ENCODE measurements at places on chromosomes 13 and 19. TPM values are rescaled to one million over a fixed set of nuclear protein-coding genes. Genes with fewer than 3 reads are reported as not detected.

DNA sequence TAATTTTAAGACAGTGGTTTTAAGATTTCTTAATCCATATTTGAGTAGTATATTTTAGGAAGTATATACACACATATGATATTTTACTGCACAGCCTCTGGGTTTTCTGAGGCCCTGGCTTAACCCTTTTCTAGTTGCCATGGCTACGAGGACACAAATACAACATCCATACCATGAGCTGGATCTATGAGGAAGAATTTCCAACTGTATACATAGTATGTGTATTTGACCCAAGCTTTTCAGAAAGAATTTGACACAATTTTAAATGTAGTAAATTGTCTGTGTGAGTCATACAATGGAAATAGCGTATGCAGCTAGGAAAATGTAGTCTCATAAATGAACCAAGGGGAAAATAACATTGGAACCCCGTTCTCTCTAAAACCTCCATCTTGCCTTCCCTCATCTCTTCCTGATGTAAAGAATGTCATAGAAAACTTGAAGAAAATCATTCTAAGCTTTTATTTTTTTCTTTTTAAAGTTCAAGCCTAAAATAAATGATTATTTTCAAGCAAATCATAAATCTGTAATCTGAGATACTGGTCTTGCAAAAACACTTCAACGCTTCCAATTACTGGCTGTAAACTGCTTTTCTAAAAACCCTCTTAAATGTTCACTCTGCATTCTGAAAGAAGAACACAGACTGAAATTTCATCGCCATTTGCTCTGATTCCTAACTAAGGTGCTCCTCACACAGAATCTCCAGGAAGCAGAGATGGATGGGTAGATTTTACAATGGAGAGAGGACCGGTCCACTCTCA, 172.4 kb downstream of the LACC1 start:
- no peak overlapping the region for H3K4me3 ChIP-seq
- no peaks in the 10 kb centered on the region for H3K36me3 ChIP-seq
- H3K27me3 ChIP-seq = no peaks in the 10 kb centered on the region
- H3K4me1 ChIP-seq = peaks cover 15% of the 10 kb centered on the region
- DNase-seq = no peak
- no peak overlapping the region for H3K27ac ChIP-seq

DNA sequence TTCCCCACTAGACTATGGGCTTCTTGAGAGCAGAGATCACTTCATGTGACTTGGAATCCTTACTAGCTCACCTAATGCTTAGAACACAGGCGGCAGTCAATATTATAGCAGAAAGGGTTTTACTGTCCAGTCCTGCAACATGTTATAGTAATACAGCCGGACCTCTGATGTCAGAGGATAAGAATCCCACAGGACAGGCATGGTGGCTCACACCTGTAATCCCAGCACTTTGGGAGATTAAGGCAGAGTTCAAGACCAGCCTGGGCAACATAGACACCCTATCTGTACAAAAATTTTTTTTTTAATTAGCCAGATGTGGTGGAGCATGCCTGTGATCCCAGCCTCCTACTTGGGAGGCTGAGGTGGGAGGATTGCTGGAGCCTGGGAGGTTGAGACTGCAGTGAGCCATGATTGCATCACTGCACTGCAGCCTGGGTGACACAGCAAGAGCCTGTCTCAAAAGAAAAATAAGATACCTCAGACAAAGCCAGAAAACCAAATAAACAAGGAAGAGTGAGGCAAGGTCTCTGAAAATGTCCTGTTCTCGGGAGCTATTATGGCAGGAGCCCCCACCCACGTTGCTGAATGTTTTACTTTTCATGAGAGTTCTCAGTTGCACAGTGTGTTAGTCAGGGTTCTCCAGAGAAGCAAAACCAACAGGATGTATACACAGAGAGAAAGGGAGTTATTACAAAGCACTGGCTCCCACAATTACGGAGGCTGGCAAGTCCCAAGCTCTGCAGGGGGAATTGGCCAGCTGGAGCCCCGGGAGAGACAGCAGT, 100.8 kb downstream of the UBL3 start:
- H3K27me3 ChIP-seq = no peaks in the 10 kb centered on the region
- H3K4me1 ChIP-seq = no peaks in the 10 kb centered on the region
- no peak overlapping the region for H3K4me3 ChIP-seq
- H3K36me3 ChIP-seq = no peaks in the 10 kb centered on the region

DNA sequence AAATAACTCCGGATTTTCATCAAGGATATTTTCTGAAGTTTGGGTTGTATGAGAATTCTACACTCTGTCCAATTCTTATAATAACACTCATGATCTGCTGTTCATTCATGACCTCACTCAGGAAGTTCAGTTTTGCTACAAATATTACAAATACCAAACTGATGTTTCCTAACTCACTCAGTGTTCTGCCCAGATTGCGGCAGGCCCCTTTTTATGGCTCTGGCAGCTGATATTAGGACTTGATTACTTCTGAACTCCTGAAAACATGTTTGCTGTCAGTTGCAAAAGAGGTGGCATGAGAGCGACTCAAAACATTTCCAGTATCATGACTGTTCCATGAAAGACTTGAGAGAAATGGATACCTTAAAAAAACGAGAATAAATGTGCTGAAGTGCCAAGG, 188.0 kb downstream of the RGCC start:
- no peak overlapping the region for H3K4me3 ChIP-seq
- DNase-seq = peak; percentile 73
- H3K36me3 ChIP-seq = no peaks in the 10 kb centered on the region
- H3K4me1 ChIP-seq = peaks cover 46% of the 10 kb centered on the region

GRCh38 chr19:56692206-56692895, 20.8 kb upstream of the ZNF835 start:
- H3K36me3 ChIP-seq = no peaks in the 10 kb centered on the region
- no peak for DNase-seq
- no peaks in the 10 kb centered on the region for H3K27me3 ChIP-seq
- no peak overlapping the region for H3K4me3 ChIP-seq
- H3K27ac ChIP-seq = no peak overlapping the region

DNA sequence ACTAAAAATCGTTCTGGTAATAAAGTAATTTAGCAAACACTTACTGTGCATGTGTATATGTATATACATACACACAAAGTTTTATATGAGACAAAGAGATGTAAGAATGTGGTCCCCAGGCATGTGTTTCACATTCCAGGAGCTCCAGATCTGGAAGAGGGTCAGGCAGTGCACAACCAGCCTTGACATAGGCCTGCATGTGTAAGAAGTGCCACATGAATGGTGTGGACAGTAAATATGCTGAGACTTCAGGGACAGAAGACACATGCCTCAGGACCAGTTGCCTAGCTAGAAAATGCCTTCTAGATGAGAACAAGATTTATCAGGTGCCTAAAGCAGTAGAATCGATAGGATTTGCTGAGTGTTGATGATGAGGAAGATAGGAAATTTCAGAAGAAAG, 76.4 kb downstream of the FRY start:
- no peak for DNase-seq
- no peak overlapping the region for H3K4me3 ChIP-seq
- H3K4me1 ChIP-seq = no peaks in the 10 kb centered on the region
- no peaks in the 10 kb centered on the region for H3K27me3 ChIP-seq
- no peak overlapping the region for H3K27ac ChIP-seq
- H3K36me3 ChIP-seq = peaks cover 2% of the 10 kb centered on the region

The ZNF714 gene
- total RNA-seq = 1.4 TPM

The ERICH4 gene
- not detected for total RNA-seq

GRCh38 chr13:35882722-35883497, 248.3 kb downstream of the DCLK1 start:
- no peak overlapping the region for H3K4me3 ChIP-seq
- no peaks in the 10 kb centered on the region for H3K27me3 ChIP-seq
- H3K27ac ChIP-seq = no peak overlapping the region
- no peaks in the 10 kb centered on the region for H3K36me3 ChIP-seq
- H3K4me1 ChIP-seq = no peaks in the 10 kb centered on the region
- no peak for DNase-seq

The STAP2 gene
- total RNA-seq = 11.8 TPM

- no peaks in the 10 kb centered on the region for H3K27me3 ChIP-seq
- H3K4me1 ChIP-seq = no peaks in the 10 kb centered on the region
- DNase-seq = no peak
- no peak overlapping the region for H3K27ac ChIP-seq
- H3K36me3 ChIP-seq = no peaks in the 10 kb centered on the region
Measured at GRCh38 chr13:21719463-21719862, 48.6 kb downstream of the FGF9 start.

GRCh38 chr13:33262062-33262487, 23.5 kb downstream of the STARD13 start:
- DNase-seq = no peak
- peak overlapping the region; percentile 57 for H3K27ac ChIP-seq
- H3K4me1 ChIP-seq = peaks cover 94% of the 10 kb centered on the region
- no peaks in the 10 kb centered on the region for H3K27me3 ChIP-seq

- H3K4me1 ChIP-seq = peaks cover 22% of the 10 kb centered on the region
- no peaks in the 10 kb centered on the region for H3K27me3 ChIP-seq
- H3K4me3 ChIP-seq = no peak overlapping the region
- DNase-seq = peak; percentile 92
- H3K36me3 ChIP-seq = peaks cover 9% of the 10 kb centered on the region
Measured at GRCh38 chr19:47210689-47211316, 20.2 kb downstream of the BBC3 start.

DNA sequence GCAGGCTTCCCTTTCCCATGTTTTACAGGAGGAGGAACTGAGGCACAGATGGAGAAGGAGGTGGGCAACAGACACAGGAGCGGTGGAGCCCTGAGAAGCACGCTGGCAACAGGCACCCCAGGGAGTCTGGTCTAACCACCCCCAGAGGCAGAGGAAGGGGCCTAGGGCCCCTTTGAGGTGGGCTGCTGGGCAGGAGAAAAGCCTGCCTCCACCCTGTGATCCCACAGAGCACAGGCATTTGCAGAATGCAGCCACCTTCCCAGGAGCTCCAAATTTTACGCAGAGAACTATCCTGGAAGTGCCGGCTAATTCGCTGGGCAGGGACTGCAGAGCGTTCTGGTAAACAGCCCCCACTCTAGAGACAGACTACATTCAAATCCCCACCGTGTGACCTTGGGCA, 30.4 kb downstream of the RAB20 start:
- H3K4me1 ChIP-seq = no peaks in the 10 kb centered on the region
- no peak overlapping the region for H3K4me3 ChIP-seq
- no peaks in the 10 kb centered on the region for H3K36me3 ChIP-seq
- H3K27ac ChIP-seq = no peak overlapping the region
- H3K27me3 ChIP-seq = no peaks in the 10 kb centered on the region

The CACNA1A gene
- total RNA-seq = 0.48 TPM

The ZNF606 gene
- 9.6 TPM for total RNA-seq

GRCh38 chr19:18969931-18970659, 29.1 kb upstream of the HOMER3 start:
- peaks cover 44% of the 10 kb centered on the region for H3K4me1 ChIP-seq
- peak overlapping the region; percentile 51 for H3K27ac ChIP-seq
- no peak for DNase-seq
- no peaks in the 10 kb centered on the region for H3K27me3 ChIP-seq
- H3K4me3 ChIP-seq = no peak overlapping the region

DNA sequence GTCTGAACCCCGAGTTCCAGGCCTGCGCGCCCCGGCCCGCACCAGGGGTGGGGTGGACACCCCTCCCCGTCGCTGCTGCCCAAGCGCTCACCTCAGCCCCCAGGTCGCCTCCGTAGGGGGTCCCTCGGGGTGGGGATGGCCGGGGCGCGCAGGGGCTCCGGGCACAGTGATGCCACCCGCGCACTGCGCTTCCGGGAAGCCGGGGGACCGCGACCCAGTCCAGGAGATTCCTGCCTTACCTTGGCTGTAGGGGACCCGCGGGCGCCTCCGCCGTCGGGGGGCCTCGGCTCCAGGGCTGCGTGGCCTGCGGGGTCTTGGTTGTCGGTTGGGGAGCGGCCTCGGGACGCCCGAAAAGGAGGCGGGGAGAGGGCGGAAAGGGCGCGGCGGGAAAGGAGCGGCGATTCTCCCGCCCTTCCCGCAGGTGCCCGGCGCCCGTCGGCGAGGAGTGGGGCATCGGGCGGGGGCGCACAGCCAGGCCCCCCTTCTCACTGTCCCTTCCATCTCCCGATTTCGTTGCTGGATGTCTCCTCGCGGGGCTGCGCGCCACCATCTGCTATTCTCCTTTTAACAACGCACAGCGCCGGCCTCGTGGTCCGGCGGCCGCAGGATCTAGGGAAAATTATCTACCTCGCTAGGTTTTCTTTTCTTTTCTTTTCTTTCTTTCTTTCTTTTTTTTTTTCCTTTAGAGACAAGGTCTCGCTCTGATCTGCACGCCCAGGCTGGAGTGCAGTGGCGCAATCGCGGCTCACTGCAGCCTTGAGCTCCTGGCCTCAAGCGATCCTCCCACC, at the start of gene KEAP1:
Gene KEAP1, minus strand, starts transcription at position 355 of the 788 bp plus-strand sequence. CDS start 3,323 bp downstream, outside the sequence.
- DNase-seq = peak; percentile 60
- H3K27ac ChIP-seq = peak within 1 kb of the TSS; percentile 99
- H3K4me1 ChIP-seq = no peaks in the 10 kb centered on the region
- H3K27me3 ChIP-seq = no peaks in the 10 kb centered on the region
- peaks cover 18% of the 10 kb centered on the region for H3K36me3 ChIP-seq
- peak within 1 kb of the TSS; percentile 99 for H3K4me3 ChIP-seq

DNA sequence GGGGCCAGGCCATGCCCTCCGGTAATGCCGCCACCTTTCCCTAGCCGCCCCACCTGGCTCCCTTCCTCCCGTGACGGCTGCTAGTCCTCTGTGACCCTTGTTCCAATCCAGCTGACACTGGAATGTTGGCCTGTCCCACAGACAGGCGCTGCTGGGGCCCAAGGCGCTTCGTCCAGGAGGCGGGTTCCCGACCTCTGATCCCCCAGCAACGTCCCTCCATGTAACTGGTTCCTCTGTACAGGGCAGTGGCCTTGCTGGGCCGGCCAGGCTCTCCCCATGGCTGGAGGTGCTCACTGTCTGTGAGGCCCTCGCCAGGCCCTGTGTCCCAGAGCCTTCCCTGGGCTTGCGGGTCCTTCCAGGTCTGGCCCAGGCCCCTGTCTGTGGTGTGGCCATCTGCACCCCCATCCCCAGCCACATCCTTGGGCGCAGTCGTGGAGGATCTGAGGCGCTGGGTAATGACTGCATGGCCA, 6.8 kb upstream of the GRIN3B start:
- no peak for DNase-seq
- H3K27ac ChIP-seq = no peak overlapping the region
- H3K4me1 ChIP-seq = no peaks in the 10 kb centered on the region
- peaks cover 8% of the 10 kb centered on the region for H3K27me3 ChIP-seq
- peaks cover 31% of the 10 kb centered on the region for H3K36me3 ChIP-seq

GRCh38 chr13:41222259-41222852, 28.0 kb upstream of the KBTBD7 start:
- H3K4me3 ChIP-seq = no peak overlapping the region
- H3K27ac ChIP-seq = no peak overlapping the region
- no peak for DNase-seq
- H3K36me3 ChIP-seq = no peaks in the 10 kb centered on the region
- no peaks in the 10 kb centered on the region for H3K27me3 ChIP-seq

- no peaks in the 10 kb centered on the region for H3K36me3 ChIP-seq
- no peak overlapping the region for H3K27ac ChIP-seq
- no peaks in the 10 kb centered on the region for H3K27me3 ChIP-seq
- no peak overlapping the region for H3K4me3 ChIP-seq
Measured at GRCh38 chr13:44272692-44273091, 100.9 kb upstream of the SERP2 start.

The FFAR2 gene
- not detected for total RNA-seq

DNA sequence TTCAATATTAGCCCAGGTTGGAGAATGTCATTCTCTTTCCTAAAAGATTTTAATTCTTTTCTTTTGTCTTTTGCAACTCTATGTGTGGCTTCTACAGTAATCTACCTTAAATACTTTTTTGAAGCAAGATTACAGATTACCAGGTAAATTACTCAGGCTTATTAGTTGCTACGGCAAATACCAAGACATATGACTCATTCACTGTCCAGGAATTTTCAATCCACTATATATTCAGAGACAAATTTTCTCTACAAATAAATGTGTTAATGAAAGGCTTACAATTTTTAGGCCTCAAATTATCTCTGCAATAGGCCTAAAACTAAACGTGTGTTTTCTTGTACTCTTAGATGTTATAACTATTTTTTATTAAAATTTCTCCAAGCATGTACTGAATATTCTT, 631.3 kb downstream of the DIAPH3 start:
- H3K4me3 ChIP-seq = no peak overlapping the region
- no peaks in the 10 kb centered on the region for H3K27me3 ChIP-seq
- H3K4me1 ChIP-seq = peaks cover 8% of the 10 kb centered on the region
- peak overlapping the region; percentile 41 for H3K27ac ChIP-seq

The SLC6A16 gene
- total RNA-seq = 0.56 TPM

Measured in right atrium auricular region (tissue), 2 donors.